ENCODE measurements at places on chromosomes 16 and 17. TPM values are rescaled to one million over a fixed set of nuclear protein-coding genes. Genes with fewer than 3 reads are reported as not detected.
A peak's percentile ranks its signal among the peaks of the same experiment; 100 is the strongest.

GRCh38 chr16:945271-946047, 25.3 kb downstream of the LMF1 start:
- DNase-seq: no peak

Gene TMED6
- total RNA-seq: not detected

Gene TBC1D28
- not detected for total RNA-seq

DNA sequence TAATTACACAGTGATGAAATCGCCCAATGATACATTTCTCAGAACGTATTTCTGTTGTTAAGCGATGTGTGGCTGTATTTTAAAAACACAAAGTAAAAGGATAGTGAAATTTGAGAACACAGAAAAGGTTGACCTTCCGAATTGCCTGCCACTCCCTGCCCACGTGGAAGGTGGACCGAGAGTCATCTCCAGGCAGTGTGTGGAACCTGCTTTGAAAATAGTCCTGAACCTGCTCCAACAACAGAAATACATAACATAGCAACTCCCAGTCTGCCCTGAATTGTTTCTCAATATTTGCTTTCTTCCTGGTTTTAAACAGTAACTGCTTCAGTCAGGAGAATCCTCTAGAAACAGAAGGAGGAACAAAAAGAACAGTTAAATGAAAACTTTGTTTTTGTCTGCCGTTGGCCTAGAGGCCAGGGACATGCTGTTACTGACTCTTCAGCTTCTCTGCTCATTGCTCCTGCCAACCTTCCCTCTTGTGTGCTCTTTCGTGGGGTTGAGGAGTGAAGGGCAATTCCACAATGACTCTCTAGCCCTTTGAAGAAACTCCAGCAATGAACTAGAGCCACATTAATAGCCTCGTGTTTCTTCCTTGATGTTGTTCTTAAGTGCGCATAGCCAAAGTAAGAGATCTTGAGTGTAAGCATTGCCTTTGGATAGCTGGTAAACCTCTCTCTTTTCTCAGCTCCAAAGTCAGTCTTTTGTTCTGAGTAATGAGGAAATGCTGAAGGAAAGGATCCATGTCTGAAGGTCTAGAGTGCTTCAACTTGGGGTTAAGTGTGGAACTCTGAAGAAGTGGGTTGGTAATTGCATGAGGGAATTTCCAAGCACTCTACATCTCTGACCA, 452.5 kb upstream of the CCL2 start:
- DNase-seq: no peak

DNA sequence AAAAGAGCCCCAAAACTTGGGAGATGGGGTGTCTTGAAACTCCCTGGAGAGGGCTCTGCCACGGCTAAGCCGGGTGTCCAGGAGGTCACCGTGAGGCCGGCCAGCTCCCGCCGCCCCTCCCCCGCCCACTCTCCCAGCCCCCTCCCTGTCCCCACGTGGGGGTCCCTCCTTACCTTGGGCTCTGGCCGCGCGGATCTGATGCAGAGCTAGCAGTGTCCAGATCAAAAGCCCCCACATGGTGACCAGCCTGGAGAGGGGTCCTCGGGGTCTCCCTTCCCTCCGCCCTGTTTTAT, 447 bp downstream of the SDK2 start:
- no peak for DNase-seq

Gene SPEM3
- not detected for total RNA-seq

Gene OR4D2
- not detected for total RNA-seq

Gene CDH11
- not detected for total RNA-seq

GRCh38 chr16:57815987-57816745, 13.9 kb upstream of the KIFC3 start:
- peak; percentile 51 for DNase-seq

- no peak for DNase-seq
These were observed 756.4 kb downstream of the CDH11 start for GRCh38 chr16:64365448-64365931.

Gene TENT4B
- total RNA-seq: 7.2 TPM

- DNase-seq: no peak
These were observed 4.8 kb downstream of the GSE1 start for GRCh38 chr16:85617948-85618347.

Gene SOX9
- 2.2 TPM for total RNA-seq

DNA sequence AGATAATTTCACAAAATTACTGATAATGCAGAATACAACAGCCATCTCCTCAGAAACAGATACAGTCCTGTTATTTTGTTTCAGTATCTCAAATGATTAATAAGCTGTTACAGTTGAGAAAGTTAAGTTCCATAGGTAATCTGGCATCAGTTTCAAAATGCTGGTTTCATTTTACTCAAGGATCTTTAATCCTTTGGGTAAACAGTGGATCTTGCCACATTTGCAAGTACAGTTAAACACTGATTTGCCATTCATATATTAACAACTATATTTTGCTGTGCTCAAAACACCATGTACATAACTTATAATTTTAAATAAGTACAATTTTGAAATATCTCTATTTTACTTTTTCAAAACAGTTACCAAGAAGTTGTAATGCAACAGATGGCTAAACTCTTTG, 31.2 kb downstream of the RPGRIP1L start:
- DNase-seq: no peak

GRCh38 chr16:86299882-86300610, 210.3 kb upstream of the FOXF1 start:
- DNase-seq: no peak

DNA sequence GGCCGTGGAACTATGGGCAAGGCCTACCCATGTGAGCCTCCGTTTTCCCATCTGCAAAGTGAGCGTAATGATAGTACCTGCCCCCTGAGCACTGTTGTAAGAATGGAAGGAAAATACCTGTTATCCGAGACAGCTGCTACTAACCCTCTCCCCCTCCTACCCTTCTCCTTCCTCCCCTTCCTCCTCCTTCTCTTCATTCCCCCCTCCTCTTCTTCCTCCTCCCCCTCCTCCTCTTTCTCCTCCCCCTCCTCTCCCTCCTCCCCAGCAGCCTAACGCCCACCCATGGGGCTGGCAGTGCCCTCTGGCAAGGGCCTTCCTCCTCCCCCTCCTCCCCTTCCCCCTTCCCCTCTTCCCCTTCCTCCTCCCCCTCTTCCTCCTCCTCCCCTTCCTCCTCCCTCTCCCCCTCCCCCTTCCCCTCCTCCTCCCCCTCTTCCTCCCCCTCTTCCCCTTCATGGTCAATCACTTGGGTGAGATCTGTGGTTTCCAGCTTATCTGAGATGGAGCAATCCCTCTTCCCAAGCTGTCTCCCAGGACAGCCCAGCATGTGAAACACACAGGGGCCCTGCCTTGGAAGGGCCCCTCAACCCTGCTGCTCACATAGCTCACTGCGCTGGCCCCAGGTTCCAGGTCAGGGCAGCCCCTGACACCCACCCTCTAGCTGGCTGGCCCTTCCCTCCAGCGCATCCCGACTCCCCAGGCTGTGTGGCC, 6.4 kb downstream of the ZFPM1 start:
- no peak for DNase-seq

Gene STH
- total RNA-seq: not detected

- DNase-seq: peak; percentile 6
These were observed 53.7 kb downstream of the SNX20 start for GRCh38 chr16:50627419-50627818.

Gene HS3ST3B1
- total RNA-seq: 0.13 TPM

GRCh38 chr17:42675965-42676423, 800 bp downstream of the PLEKHH3 start:
- DNase-seq: no peak

- no peak for DNase-seq
These were observed 375 bp upstream of the KRT32 start for GRCh38 chr17:41467561-41467960.

Gene LRRC75A
- total RNA-seq: 5.1 TPM

DNA sequence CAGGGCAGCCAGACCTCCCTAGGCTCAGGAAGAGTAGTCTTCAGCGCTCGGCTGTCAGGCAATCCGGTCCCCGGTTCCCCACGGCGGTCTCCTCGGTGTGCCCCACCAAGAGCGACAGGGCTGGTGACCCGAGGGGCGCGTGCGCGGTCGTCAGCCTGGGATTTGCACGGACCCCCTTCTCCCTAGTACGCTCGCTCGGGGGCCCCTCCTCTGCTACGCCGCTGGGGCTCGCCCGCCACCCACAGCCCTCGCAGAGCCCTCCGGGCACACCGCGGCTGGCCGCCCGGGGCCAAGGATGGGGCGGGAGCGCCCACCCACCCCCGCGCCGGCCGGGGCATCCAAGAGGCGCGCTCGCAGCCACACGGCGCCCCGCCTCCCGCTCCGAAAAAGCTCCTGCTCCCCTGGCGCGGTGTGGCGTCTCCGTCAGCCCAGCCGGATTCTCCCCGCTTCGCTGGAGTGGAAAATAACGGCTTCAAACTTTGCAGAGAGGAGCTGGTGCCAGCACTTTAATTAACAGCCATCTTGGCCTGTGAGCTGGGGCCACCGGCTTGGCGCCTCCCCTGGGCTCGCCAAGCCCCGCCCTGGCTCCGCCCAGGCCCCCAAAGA, 2.1 kb upstream of the C1QL1 start:
- no peak for DNase-seq
